NCI-H226 (cell line): ENCODE measurements at places on chromosomes 7 and 10.

- no peak for DNase-seq
Measured at GRCh38 chr10:73743327-73743904, 756 bp upstream of the SEC24C start.

- no peak for DNase-seq
Measured at GRCh38 chr10:98696516-98696915, 249.8 kb upstream of the HPS1 start.

DNA sequence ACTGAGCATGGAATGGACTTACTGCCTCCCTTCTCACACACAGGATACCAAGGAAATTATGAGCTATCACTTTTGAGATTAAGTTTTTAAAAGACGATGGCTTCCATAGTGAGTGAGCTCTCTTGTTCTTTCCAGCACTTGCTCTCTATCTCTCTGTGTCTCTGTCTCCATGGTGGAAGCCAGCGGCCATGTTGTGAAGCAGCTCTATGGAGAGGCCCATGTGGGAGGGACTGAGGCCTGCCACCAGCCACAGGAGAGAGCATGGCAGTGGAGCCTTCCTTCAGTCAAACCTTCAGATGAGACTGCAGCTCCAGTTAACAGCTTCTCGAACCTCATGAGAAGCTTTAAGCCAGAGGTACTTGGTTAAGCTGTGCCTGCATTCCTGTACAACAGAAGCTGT lies 20.5 kb upstream of the PDIA4 start:
- DNase-seq, result no peak

DNA sequence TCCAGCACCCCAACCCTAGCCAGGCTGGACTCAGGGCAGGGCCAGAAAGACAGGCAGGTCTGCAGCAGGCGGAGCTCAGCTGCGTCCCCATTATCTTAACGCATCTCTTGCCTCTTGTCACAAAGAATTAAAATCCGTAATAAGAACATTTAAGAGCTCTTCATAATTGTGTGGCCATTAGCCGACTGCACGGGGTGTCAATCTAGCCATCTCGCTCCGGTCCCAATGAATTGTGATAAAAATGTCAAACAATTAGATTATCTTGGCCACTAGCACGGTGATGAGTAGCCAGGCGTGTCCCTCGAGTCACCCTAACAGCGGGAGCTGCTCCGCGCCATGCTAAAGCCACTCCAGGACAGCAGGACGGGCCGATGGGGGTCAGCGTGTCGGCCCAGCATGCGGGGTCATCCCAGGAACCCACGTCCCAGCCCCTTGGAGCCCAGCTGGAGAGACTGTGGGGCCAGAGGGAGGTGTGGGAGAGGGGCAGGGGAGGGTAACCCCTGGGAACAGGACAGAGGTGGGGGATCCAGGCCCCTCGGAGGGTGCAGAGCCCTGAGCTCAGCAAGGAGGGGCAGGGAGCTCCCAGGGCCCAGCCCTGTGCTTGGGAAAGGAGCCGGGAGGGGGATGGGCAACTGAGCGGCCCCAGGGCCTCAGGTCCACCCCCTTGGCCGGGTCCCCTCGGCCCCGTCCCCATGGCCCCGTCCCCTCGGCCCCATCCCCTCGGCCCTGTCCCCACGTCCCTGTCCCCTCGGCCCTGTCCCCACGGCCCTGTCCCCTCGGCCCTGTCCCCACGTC lies 17.7 kb upstream of the NKX6-2 start:
- no peak for DNase-seq

DNA sequence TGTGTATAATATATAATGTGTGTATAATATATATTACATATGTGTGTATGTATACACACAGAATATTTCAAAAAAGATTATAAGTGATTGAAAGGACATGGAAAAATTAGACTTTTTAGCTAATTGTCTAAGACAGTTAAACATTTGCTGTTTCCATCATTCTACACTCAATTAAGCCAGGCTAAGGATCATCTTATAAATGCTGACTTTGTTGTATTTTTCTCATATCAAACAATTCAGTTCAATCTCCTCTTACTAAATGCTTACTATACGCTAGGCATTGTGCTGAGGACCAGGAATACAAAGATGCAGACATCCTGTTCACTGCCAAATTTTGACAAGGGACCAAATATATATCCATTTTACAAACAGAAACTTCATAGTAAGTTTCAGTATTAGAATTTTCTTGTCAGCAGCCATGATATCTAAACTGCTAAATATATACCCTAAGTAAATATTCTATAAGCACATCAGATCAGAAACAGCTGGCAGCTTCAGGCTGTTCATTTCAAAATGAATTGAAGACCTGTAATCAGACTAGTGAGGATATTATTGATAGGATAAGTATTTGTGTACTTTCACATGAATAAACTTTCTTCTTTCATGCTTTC lies 10.3 kb upstream of the LRRN3 start:
- no peak for DNase-seq

- DNase-seq, result no peak
Measured at GRCh38 chr7:76397409-76398183, 11.9 kb downstream of the SSC4D start.

DNA sequence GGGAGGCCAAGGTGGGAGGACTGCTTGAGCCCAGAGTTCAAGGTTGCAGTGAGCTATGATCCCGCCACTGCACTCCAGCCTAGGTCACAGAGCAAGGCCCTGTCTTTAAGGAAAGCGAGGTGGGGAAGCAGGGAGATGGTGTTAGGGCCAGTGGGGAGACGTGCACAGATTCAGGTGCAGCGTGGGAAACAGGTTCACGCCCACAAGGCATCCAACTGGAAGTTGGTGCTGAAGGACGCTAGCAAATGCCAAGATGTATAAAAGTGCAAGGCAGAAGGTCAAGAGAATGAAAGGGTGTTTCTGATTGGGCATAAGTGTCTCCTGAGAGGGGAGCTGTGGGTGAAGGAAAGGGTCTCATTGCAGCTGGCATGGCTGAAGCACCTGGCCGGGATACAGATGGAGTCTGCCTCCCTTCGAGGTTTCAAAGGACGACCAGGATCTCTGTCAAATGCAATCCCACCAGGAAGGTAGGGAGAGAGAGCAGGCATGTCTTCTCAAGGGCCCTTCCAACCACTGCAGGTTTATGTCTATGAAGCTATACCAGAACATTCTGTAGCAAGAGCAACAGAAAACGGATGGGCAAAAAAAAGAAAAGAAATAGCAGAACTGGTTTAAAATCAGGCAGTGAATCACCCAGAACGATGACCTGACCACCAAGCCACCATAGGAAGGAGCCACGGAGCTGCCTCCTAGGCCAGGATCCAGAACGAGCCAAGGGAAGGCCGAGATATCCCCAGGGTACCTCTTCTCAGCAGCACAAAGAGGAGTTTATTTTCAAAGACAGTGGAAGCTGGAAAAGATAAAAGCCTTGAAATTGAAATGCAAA lies 43.2 kb downstream of the GSDME start:
- DNase-seq, result no peak

GRCh38 chr7:146661929-146662328 lies 545.3 kb downstream of the CNTNAP2 start:
- no peak for DNase-seq

GRCh38 chr7:39651265-39651664 lies 27.9 kb downstream of the RALA start:
- DNase-seq, result no peak

DNA sequence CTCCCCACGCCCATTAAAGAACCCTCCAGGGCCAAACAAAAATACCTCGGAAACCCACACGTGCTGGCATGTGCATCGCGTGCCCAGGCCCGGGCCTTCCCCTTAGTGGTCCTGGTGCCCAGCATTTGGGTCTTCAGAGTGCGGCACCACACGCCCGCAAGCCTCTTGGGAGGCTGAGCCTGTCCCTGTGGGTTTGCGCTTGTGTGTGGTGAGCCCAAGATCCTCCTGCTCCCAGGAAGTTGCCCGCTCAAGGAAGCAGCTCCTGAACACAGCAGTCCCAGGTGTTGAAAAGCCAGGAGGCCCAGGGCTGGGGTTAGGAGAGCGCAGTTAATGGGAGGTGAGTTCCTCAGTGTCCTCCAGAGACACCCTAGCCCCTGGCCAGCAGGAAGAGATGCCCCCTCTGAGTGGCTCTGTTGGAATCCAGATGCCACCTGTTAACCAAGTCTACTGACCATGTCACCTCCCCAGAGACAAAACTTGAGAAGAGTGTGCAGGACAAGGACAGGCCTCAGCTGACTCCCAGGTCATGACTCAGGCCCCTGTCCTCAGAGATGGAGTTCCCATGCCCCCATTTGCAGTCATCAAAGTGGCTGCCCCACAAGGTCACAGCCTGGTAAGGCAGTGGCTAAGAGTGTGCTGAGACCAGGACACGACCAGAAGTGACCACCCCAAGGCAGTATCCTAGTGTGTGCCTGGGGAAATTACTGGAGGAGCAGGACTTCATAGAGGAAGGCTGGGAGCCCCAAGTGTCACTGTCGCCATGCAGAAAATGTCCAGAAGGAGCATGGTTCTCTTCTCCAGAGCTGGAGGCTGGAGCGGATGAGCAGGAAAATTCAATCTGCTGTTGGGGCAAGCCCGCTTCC lies 5.2 kb downstream of the FZD9 start:
- DNase-seq, result no peak

GRCh38 chr10:47104151-47104605 lies 192.9 kb downstream of the PTPN20 start:
- DNase-seq, result no peak

DNA sequence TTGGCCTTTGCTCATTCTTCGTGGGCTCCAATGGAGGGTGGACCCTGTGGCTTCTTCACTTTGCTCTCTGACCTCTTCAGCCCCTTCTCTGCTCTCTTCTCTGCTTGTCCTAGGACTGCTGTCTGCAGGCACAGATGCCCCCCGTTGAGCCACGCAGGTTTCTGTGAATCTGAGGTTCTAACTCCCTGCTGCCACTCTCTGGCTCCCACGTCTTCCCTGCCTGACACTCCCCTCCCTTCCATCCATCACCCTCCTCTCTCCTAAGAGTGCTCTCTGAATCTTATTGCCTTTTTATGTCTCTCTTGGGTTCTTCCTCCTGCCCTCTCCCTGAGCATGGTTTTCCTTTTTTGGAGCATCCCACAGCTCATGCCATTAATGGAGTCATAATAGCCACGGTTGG lies 499.5 kb upstream of the GALNT17 start:
- no peak for DNase-seq

DNA sequence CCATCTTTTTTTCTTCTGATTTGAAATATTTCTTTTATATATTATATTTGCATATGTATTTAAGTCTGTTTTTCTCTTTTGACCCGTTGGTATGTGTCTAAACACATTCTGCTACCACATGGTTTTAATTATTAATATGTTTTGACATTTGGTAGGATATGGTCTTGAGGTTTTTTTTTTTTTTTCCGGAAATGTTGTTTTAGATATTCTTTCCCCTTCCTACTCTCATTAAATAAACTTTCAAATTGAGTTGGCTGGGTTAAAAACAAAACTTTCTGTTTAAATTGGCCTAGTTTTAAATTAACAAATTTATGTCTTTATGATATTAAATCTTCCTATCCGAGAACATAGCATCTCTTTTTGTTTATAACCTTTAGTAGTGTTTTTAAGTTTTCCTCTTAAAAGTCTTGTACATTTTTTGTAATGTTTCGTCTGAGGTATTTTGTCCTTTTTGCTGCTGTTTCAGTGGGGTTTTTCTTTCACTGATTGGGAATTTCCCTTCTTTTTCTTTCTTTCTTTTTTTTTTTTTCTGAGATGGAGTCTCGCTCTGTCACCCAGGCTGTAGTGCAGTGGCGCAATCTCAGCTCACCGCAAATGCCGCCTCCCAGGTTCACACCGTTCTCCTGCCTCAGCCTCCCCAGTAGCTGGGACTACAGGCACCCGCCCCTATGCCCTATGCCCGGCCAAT lies 25.4 kb downstream of the STAM start:
- DNase-seq, result no peak

- DNase-seq, result peak; percentile 15
Measured at GRCh38 chr10:6009961-6010360, 32.6 kb upstream of the IL15RA start.

GRCh38 chr10:119313644-119314043 lies 106.3 kb downstream of the GRK5 start:
- DNase-seq, result no peak

GRCh38 chr10:48468866-48469511 lies 135.9 kb downstream of the ARHGAP22 start:
- DNase-seq, result no peak

- DNase-seq, result no peak
Measured at GRCh38 chr10:132006966-132007365, 25.2 kb upstream of the BNIP3 start.

DNA sequence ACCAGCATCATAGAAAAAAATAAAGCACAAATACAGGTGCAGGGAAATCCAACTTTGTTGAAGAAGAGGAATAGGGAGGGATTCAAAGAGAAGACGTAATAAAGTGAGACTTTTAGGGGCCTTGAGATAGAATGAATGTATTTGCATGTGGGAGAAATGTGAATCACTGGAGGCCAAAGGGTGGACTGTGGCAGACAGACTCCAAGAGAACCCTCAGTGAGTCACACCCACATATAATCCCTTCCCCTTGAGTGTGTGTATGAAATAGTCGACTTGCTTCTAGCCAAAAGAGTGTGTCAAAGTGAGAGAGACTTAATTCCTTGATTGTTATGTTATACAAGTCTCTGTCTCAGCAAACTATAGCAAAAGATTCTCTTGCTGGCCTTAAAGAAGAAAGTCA lies 101.3 kb upstream of the GHITM start:
- no peak for DNase-seq

GRCh38 chr7:105849122-105849855 lies 27.1 kb downstream of the ATXN7L1 start:
- no peak for DNase-seq

DNA sequence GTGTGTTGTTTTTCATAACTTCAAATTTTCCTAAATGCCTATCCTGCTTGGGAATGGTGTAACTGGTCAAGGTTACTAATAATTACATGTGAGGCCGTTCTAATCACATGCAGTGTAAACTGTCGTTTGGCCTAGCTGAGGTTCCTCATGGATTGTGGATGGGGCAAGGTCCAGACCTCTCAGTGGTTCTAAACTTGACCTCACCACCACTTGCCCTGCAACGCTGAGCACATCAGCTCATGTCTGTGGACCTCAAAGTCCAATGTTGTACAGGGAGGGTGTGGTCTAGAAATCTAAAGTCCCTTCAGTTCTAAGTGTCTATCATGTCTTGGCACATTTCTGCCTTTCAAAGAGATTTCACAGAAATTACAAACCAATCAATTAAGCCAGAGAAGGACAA lies 15.6 kb downstream of the RBP3 start:
- DNase-seq, result no peak

DNA sequence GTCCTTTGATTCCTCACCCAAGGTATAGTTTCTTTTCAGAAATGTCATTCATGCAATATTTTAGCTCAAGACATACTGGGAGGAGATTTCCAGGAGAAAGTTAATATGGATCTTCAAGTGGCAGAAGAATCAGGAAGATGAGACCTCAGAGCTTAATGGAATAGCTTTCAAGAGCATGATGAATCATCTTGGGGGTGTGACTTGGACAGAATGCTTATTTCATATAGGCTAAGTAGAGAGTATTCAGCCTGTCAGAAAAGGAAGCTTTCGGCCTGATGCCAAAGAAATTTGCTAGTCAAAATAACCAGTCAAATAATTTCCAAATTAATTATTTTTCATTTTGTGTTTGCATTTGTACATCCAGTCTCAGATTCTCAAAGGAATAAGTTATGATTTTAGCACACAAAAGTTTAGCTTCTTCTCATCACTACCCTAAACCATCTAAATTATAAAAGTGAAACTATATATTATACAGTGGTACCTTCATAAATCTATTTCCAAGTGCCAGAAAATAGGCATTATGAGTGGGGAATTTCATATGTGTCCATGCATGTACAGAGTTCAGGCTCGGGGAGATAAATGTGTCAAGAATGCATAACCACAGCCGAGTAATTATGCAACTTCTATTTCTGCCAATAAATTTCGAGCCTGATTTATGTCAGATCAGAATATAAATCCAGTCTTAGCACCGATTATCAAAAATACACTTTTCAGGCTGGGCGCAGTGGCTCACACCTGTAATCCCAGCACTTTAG lies 27.3 kb upstream of the CALD1 start:
- DNase-seq, result peak; percentile 50
